Right cardiac atrium (tissue), 5 donors: ENCODE measurements at places on chromosomes 6 and 20. TPM values are rescaled to one million over a fixed set of nuclear protein-coding genes. Genes with fewer than 3 reads are reported as not detected.

DNA sequence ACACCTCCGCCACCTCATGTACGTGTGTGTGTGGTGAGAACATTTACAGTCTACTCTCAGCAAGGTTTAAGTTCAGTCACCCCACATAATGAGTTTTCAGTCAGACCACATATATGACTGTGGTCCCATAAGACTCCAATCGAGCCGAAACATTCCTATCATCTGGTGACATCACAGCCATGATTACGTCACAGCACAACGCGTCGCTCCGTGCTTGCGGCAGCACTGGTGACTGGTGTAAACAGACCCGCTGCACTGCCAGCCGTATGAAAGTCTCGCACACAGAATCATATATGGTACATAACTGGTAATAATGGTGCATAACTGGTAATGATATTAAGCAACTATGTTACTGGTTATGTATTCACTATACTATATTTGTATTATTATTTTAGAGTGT is 150.7 kb downstream of the DLL1 start:
- peak; percentile 1 for DNase-seq

DNA sequence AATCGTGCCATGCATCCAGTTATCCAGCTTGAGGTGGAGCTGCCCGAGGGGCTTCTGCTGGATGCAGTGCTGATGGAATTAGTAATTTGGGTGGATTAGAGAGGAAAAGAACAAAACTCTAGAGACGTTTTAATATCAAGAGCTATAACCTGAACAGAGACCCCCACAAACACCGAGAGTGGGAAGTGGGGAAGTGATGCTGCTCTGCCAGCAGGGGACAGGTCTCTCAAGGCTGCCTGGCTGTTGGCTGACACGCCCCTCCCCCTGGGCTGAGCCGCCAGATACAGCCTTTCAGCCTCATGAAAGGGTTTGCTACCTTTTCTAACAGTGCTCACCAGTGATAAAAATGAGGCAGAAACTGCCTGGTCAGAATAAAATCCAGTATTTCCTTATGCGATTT is 9.6 kb downstream of the LEMD2 start:
- DNase-seq, result peak; percentile 14

- DNase-seq, result no peak
Measured at GRCh38 chr6:88134575-88134974, 31.6 kb downstream of the CNR1 start.

DNA sequence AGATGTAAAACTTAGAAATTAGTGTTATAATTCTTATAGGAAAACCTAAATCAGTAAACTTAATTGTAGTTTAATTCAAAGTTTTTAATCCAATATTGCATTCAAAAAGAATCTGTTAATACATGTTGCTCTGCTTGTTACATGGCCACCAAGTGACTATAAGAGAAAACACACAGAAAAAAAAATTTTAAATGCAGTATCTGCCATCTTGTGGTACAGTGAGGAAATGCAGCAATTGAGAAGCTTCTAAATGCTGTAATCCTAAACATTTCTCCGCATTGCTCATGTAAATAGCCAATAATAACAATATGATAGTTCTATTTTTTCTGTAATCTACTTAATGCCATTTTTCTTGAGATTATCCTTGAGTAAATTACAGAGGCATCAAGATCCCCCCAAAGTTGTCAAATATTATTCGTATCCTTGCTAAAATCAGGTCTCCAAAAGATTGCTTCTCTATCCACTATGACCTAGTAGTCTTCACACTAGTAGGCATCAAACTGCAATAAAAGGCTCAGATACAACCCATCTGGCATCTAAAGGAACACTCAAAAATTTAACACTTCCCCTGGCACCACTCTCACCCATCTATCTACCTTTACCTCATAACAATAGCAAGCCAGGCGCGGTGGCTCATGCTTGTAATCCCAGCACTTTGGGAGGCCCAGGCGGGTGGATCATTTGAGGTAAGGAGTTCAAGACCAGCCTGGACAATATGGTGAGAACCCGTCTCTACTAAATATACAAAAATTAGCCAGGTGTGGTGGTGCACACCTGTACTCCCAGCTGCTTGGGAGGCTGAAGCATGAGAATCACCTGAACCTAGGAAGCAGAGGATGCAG is 34.6 kb downstream of the HDAC2 start:
- no peak for DNase-seq

- DNase-seq, result no peak
Measured at GRCh38 chr6:45715508-45715803, 300.2 kb downstream of the CLIC5 start.

DNA sequence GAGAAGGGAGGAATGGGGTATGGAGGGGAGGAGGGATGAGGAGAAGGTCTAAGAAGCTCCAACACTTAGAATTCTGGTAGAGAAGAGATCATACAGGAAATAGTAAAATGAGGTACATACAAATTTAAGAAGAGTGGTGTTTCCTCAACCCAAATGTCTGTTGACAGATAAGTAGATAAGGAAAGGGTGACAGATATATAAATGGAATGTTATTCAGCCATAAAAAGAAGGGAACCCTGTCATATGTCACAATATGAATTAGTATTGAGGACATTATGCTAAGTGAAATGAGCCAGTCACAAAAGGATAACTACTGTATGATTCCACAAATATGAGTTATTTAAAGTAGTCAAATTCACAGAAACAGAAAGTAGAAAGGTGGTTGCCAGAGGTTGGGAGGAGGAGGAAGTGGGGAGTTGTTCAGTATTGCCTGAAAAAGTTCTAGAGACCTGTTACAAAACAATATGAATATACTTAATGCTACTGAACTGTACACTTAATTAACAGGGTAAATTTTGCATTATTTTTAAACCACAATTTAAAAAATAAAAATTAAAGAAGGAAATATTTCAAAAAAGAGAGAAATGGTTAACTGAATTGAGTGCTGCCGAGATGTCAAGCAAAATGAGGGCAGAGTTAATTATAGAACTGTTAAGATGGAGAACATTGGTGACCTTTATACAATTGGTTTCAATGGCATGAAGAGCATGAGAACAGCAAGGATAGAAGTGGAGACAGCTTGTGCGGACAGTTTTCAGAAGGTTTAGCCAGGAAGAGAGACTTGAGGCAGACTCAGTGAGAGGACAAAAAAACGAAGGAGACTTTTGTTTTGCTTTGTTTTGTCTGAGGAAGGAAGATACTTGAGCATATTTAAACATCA is 47.6 kb upstream of the ADGRF4 start:
- DNase-seq, result no peak

GRCh38 chr6:5379647-5380242 is 118.4 kb downstream of the FARS2 start:
- no peak for DNase-seq

GRCh38 chr6:135380793-135381192 is 116.7 kb downstream of the AHI1 start:
- DNase-seq, result no peak

Gene MAS1
- not detected for total RNA-seq

Gene IYD
- not detected for total RNA-seq

Gene C6orf163
- 2.0 TPM for total RNA-seq
